Femur (tissue), 1 donor: ENCODE measurements at places on chromosomes 5 and 9.

- DNase-seq = no peak
Observed at GRCh38 chr5:155027993-155028629, 14.6 kb downstream of the KIF4B start.

DNA sequence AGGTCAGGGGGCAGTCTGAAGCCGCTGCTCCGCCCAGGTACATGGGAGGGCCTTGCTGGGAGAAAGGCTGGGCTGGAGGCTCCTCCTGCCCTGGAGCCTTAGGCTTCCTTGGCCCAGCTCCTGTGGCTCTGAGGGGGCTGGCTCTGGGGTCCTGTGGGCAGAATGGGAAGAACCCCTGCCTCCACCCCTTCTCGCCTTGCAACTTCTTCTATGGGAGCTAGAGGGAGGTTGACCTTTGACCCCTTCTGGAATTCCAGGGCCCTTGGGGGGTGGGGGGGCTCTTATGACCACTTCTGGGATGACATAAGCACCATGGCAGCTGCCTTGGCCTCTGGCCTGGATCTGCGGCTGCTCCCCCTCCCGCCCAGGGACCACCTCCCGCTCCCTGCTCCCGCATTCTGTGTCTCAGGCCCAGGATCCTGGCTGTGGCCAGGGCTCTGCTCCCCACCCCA, 32.2 kb downstream of the IER5L start:
- DNase-seq = peak; percentile 93

- DNase-seq = no peak
Observed at GRCh38 chr5:74156728-74157383, 483.7 kb downstream of the ENC1 start.

- DNase-seq = peak; percentile 22
Observed at GRCh38 chr5:178234121-178234749, 1.6 kb upstream of the PHYKPL start.

GRCh38 chr5:138258704-138259292, 15.6 kb downstream of the GFRA3 start:
- no peak for DNase-seq

DNA sequence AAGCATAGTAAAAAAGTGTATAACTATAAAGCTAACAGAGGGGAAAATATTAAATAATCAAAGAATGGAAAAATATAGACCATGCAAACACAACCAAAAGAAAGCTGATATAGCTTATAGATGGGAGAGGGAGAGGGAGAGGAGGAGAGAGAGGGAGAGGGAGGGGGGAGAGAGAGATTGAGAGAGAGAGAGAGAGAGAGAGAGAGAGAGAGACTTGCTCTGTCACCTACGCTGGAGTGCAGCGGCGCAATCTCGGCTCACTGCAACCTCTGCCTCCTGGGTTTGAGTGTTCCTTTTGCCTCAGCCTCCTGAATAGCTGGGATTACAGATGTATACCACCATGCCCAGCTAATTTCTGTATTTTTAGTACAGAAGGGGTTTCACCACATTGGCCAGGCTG, 110.6 kb downstream of the RAPGEF6 start:
- DNase-seq = no peak

- no peak for DNase-seq
Observed at GRCh38 chr5:2737273-2738155, 14.0 kb downstream of the IRX2 start.

GRCh38 chr5:665541-665955, 27.6 kb downstream of the TPPP start:
- no peak for DNase-seq

- DNase-seq = no peak
Observed at GRCh38 chr9:89801341-89801740, 196.5 kb downstream of the GADD45G start.

GRCh38 chr9:124354346-124355038, 60.8 kb downstream of the PSMB7 start:
- peak; percentile 18 for DNase-seq

DNA sequence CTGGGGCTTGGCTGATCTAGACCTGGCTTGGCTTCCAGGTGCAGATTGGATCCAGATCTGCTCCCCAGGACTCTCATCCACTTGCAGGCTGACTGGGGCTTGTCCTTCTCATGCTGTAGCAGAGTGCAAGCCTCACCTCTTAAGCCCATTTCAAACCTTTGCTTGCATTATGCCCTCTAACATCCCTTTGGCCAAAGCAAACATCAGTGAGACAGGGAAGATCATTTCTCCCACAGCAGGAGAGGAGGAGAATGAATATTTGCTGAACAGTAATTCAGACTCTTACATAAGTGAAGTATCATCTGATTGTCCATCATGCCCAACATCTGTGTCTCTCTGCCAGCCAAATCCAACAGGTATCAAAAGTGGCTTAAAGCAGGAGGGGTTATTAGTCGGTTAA, 194.9 kb downstream of the C9orf152 start:
- DNase-seq = no peak

- DNase-seq = no peak
Observed at GRCh38 chr5:90050103-90050502, 359.5 kb downstream of the CETN3 start.

DNA sequence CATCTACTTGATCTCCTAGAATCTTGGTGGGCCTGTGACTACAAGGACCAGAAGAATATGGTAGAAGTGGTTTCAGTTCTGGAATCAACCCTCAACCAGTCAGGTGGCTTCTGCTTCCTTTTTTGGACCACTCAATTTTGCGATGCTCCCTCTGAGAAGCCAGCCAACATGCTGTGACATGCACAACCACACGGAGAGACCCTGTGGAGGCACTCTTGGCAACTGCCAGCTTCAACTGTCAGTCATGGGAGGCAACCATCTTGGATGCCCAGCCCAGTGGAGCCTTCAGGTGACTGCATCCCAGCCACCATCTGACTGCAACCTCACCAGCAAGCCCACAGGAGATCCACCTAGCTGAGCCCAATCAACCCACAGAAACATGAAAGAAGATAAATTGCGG, 137.3 kb downstream of the FAM114A2 start:
- DNase-seq = no peak

DNA sequence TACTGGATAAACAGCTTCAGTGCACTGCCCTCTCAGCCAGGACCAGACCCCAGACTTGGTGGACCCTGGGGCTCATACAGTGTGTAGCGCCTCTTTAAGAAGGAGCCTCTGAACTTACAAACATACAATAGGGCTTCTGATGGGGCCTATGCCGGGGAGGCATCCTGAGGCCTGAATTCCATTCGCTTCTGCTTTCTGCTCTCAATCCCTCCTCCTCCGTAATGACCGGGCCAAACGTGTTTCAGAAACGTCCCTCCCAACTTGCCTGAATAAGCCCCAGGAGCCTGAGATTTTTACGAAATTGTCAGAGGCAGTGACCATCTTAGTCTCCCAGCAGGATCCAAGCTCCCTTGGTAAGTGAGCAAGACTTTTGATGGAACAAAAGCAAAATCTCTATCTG, 128.1 kb upstream of the BOD1 start:
- no peak for DNase-seq

GRCh38 chr5:6112125-6112524, 266.2 kb downstream of the MED10 start:
- DNase-seq = no peak

GRCh38 chr9:72978744-72979143, 25.9 kb upstream of the ALDH1A1 start:
- DNase-seq = no peak

DNA sequence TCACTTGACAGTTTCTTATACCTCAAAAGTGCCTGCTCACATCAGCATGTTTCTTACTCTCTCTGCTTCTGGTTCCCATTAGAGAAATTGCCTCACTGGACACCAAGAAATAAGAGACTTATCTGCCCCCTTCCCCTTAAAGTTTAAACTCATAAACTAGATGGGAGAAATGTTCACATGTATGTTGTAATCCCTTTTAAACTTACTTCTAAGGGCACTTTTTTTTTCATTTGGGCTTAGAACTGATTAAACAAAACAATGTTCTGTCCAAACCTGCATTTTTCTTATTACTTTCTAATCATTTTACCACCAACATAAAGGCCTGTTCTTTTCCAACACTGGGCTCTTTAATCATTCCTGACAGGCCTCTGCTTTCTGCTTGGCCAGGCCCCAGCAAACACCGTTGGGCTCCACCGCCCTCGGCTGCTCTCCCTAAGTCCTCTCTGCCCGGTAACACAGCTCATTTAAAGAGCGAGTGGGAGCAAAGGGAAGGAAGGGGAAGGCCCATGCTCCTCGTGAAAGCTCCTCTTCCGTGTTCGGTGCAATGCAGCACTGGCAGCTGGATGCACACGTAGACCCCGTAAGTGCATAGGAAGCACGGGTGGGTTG, 53.4 kb downstream of the ROR2 start:
- DNase-seq = peak; percentile 59

- peak; percentile 38 for DNase-seq
Observed at GRCh38 chr9:2493109-2493508, 128.5 kb upstream of the VLDLR start.

- no peak for DNase-seq
Observed at GRCh38 chr5:140356853-140357725, 2.9 kb upstream of the SLC4A9 start.

- no peak for DNase-seq
Observed at GRCh38 chr9:98024702-98025101, 31.8 kb upstream of the NANS start.

GRCh38 chr5:160702934-160703333, 149.1 kb downstream of the ATP10B start:
- DNase-seq = no peak

- no peak for DNase-seq
Observed at GRCh38 chr5:171093598-171093997, 215.4 kb upstream of the TLX3 start.

GRCh38 chr9:129382281-129383018, 204.4 kb upstream of the IER5L start:
- DNase-seq = peak; percentile 18

DNA sequence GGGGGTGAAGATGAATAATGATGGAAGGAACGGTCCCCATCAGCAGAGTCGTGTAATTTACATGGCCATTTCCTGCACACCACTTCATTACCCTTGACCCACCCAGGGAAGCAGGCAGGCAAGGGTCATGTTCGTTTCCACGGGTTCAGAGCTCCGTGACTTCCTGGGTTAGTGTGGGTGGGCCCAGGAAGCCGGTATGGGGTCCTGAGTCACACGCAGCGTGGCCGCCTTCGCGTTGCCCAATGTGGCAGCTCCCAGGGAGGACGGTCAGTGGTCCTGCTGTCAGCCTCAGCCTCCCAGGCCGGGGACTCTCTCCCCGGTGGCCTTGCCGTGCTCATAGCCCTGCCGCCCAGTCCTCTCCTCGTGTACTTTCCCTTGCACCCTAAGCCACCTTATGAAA, 5.1 kb upstream of the TERT start:
- no peak for DNase-seq

GRCh38 chr5:101997235-101997634, 298.8 kb downstream of the SLCO4C1 start:
- DNase-seq = no peak

DNA sequence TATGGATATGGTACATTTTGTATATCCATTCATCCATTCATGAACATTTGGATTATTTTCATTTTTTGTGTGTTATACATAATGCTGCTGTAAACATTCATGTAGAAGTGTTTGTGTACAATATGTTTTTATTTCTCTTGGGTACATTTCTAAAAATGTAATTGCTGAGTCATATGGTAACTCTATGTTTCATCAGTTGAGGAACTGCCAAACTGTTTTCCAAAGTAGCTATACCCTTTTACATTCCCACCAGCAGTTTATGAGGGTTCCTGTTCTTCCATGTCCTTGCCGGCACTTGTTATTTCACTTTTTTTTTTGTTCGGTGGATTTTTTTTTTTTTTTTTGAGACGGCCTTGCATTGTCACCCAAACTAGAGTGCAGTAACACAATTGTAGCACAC, 54.0 kb upstream of the MCCC2 start:
- DNase-seq = no peak

GRCh38 chr9:17865881-17866280, 287.0 kb downstream of the SH3GL2 start:
- DNase-seq = peak; percentile 40

DNA sequence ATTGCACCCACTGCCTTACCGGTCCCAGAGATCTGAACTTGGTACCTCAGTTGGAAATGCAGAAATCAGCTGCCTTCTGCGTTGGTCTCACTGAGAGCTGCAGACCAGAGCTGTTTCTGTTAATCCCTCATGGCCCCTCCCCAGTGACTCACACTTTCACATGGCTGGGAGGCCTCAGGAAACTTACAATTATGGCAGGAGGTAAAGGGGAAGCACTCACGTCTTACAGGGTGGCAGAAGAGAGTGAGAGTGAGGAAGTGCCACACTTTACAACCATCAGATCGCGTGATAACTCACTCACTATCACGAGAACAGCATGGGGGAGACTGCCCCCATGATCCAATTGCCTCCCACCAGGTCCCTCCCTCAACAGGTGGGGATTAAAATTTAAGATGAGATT, 648.5 kb downstream of the MTRR start:
- no peak for DNase-seq

- DNase-seq = no peak
Observed at GRCh38 chr5:109962882-109963603, 273.3 kb downstream of the MAN2A1 start.

- DNase-seq = no peak
Observed at GRCh38 chr9:35826071-35826701, 2.3 kb downstream of the FAM221B start.

GRCh38 chr9:124263213-124263612, 5.5 kb downstream of the NEK6 start:
- no peak for DNase-seq

- DNase-seq = no peak
Observed at GRCh38 chr5:172946146-172946545, 13.1 kb upstream of the RPL26L1 start.

- no peak for DNase-seq
Observed at GRCh38 chr5:165138236-165138635, 1632.8 kb downstream of the MAT2B start.

DNA sequence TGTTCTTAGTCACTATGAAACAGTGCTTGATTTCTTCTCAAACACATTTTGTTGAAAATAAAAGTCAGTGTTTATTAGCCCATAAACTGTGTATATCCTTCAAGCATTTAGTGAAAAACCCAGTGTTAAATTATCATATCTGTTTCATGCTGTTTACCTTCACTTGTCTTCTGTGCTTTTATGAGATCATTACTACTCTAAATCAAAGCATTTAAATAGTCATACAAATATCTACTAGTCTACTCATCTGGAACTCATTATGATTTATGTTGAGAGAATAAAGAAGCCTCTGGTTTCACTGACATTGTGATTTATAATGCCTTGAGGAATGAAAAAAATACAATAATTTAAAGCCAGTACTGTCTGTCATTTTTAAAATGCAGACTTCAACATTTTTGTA, 366.5 kb downstream of the SLCO4C1 start:
- DNase-seq = no peak

DNA sequence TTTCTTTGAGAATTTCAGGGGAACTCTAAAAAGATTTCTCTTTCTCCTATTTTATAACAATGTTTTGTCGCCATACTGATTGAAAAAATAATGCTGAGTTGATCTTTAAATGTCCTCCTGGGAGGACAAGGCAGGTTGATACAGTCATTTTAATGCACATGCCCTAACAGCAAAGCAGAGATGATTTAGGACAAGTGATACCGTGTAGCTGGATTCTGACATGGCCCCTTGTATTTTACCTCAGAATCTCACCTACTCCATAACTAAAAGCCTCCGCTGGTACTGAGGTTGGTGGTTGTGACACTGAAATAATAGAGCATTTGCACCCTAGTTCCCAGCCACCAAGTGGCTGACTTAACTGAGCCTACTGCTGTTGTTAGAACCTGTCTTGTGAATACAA, 811 bp upstream of the LRRTM2 start:
- no peak for DNase-seq
